NCI-H1105 treated with DMSO at 0.1 percent for 48 hours (cell line): ENCODE measurements at places on chromosomes 5 and 9.

GRCh38 chr9:94802793-94803192 is 76.3 kb downstream of the AOPEP start:
- no peak for DNase-seq

DNA sequence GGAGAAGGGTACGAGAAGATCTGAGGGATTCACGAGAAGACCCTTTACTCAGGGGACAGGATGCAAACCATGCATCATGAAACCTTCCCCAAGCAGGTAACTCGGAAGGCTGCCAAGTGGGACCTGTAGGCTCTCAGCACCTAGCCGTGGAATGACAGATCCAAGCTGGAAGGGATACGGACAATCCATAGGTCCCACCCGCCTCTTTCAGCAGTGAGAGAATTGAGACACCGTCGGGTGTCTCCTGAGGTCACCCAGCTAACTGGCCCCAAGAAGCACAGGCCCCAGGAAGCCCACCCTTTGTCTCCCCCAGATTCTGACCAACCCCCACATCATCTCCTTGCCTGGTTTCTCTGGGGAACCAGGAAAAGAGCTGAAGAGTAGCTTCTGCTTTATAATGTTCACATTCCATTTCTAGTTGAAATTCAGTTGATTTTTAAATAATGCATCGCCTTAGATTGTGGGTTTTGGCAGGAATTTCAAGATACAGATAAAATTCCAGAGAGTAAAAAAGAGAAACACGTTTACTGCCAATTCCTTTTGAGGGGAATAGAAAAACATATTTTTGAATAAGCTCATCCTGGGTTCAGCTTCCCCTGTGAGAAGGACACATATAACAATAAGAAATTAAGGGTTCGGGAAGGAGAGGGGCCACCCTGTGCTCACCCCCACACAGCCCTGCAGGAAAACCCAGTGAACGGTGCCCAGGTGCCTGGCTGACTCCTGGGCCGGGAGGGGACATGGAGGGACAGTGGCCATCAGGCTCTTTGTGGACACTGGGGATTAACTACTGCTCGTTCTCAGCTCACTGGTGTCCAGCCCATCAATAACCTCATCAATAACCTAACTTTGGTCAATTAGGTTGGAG is 51.1 kb downstream of the NSUN2 start:
- DNase-seq = no peak

DNA sequence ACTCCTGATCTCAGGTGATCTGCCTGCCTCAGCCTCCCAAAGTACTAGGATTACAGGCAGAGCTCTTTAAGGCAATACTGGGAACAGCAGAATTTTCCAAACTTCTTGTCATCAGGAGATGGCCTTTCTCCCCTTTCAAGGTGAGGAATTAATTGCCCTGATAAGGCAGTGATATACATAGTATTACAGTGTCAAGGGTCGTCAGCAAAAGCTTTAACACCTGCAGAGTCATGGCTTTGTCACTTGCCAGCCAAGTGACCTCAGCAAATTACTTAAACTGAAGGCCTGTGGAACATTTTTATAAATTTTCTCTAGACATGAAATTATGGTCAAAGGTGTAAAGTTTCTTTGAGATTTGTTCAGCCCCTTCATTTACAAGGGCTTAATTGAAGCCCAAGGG is 59.5 kb downstream of the FBXO38 start:
- DNase-seq = no peak

- no peak for DNase-seq
These were observed 1190.1 kb downstream of the CDH12 start for GRCh38 chr5:21663082-21663481.

DNA sequence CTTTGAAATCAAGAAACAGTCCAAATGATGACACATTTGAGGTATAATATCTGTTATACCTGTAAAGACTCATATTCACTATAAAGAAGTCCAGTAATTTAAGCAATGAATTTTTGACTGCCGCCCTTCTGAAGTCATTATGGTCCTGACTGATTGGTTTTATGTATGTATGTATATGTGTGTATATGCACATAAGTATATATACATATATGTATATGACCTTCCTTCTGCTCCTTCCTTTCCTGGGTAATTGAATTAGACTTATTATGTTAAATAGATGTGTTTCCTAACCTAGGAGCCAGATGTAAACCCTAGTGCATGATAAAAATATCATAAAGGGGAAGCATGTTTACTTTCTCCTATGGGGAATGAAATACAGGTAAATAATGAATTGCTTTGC is 343.1 kb upstream of the BRINP1 start:
- DNase-seq = no peak

DNA sequence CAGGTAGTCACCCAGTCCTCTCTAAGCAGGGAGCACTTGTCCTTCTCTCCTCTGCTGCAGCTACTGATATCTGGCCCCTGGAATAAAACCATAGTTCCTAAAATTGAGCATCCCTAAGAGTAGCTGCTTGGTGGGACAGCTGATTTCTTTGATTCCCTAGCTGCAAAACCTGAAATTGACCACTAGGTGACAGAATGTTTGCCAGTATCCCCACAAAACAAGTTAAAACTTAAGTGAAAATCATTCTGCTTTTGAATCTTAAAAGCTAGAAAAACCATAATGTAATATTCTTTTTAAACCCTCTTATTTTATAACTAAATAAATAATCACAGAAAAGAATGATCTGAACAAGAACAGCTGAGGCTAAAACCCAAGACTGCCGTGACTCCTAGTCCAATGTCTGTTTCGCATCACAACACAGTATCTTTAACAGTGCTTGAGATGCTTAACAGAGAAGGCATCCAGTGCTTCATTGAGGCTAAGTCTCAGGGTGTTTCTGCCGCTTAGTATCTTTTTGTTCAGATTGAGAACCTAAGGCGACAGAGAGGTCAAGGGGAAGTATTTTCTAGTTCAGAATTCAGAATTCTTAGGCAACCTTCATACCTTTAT is 24.4 kb upstream of the TAL2 start:
- no peak for DNase-seq

DNA sequence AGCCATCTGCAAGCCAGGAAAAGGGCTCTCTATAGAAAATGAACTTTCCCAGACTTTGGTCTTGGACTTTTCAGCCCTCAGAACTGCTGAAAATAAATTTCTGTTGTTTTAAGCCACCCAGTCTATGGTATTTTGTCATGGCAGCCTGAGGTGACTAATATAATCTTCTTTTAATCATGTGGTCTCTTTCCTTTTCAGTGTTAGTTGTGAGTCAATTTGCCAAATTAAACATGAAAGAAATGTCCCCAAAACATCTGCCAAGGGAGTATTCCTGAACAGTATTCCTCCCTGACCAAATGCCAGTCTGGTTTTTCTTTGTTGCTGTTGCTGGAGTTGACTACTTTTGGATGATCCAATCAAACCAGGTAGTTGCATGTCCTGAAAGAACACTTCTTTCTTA is 4.7 kb upstream of the YTHDC2 start:
- no peak for DNase-seq
